ENCODE measurements at places on chromosomes 2 and 18.

DNA sequence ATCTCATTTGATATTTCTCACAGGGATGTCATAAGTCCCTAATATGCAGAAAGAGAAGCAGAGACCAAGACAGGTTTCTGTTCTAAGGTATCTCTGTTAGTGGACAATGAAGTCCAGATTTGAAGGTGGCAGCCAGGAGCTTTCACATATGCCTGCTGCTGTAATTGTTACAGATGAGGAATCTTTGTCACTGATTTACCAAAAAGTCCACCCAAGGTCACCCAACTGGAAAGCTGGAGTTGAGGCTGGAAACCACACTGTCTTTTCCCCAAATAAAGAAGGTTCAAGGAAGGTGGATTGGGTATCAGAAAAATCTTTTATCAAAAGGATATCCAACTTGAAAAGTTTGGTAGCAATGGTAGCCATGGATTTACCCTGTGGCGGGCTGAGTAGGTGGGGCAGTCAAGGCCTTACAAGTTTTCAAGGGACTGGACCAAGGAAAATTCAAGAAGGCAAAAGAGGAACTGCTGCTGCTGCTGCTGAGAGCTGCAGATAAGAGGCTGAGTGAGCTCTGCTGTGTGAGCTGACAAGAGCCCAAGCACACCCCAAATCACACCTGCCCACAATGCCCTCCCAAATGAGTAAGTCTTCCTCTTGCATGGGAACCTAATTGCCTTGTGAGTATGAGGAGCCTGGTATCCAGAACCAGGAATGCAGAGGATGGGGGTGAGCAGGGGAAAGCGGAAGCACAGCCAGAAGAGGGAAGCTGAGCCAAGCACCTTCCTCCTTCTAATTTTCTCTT is 241.2 kb downstream of the ANAPC1 start:
- no peak for DNase-seq

DNA sequence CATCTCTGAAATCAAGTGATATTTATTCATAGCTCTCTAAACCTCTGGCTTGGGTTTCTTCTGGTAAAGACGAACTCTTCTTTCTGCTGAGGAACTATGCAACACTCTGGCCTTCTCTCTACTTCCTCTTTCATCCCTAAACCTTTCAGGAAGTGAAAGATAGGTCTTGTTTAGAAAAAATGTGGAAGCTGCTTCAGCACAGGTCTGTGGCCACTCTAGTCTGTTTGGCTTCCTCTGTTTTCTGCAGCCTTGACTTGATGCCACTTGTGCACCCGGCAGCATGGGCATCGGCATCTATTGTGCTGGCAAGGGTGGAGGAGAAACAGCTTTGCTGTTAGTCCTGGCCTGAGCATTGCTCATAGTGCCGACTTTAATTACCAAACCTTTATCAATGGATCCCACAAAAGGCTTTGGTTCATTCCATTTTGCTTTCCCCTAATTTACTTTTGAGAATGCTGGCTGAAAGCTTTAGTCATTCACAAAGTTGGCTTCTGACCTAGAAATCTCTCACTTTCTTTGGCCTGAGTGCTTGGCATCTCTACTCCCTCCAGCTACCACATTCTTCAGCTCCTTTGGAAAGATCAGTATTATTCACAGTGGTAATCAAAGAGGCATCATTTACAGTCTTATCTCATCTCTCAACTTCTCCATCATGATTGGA is 32.0 kb upstream of the GPR39 start:
- DNase-seq, result peak; percentile 56

GRCh38 chr2:146244830-146245229 is 1600.0 kb upstream of the ACVR2A start:
- no peak for DNase-seq

DNA sequence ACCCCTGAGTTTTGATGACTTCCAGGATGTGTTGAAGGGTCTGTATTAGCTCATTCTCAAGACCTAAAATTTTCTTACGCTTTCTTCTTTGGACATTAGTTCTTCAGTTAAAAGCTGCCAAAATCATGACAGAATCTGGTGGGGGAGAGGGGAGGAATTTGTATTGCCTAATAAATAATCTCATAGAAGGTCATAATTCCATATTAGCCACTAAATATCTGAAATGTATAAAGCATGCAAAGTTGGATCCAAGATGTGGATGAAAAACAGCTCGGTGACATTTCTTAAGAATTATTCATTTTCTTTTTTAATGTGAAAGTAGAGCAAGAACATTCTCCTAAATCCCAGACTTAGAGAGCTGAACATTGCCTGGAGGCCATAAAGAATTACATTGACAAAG is 120.1 kb downstream of the MMADHC start:
- peak; percentile 28 for DNase-seq

- no peak for DNase-seq
Observed at GRCh38 chr2:131039535-131039907, 53.7 kb downstream of the FAM168B start.
